Heart right ventricle (tissue), 16 donors: ENCODE measurements at places on chromosomes 13 and 19. TPM values are rescaled to one million over a fixed set of nuclear protein-coding genes. Genes with fewer than 3 reads are reported as not detected.

DNA sequence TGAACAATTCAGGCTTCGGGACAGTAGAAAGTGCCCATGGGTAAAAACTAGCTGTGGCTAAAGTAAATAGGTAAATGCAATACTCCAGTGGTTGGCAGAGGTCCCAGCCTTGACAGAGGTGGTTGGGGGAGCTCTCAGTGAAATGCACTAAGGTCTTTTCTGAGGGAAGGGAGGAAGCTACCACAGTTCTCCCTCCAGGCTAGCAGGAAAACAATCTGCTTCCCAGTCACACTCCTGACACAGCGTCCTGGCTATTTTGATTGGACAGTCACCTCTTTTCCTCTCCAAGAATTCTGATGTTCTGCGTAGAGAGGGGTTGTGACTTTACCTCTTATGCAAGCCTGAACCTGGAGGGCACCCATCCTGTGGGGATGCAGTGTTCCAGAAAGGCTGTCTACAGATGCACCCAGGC is 128.7 kb downstream of the CYSLTR2 start:
- no peak for DNase-seq

Gene ZNF211
- 9.8 TPM for total RNA-seq

DNA sequence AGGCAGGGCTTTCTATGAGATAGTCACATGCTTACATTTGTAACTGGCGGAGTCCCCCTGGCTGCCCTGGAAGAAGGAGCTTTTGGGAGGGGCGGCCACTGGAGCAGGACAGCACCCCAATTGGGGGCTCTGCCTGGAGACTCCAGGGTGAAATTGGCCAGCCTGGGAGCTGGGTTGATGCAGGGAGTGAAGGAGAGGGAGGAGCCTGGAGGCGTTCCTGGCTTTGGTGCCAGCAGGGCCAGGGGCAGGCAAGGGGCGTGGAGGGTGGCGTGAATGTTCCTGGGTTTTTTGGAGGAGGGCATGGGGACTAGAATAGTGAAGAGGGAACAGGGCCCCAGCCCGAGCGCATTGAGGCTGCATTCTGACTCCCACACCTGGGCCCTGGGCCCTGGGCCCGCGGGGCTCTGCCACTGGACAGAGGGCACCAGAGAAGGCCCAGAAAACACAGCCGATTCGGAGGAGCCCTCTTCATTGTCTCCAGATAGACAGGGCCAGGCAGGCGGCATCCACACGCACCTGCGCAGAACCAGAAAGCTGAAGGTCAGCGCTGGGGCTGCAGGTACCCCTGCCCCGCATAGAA is 29.5 kb downstream of the COMP start:
- DNase-seq = no peak

DNA sequence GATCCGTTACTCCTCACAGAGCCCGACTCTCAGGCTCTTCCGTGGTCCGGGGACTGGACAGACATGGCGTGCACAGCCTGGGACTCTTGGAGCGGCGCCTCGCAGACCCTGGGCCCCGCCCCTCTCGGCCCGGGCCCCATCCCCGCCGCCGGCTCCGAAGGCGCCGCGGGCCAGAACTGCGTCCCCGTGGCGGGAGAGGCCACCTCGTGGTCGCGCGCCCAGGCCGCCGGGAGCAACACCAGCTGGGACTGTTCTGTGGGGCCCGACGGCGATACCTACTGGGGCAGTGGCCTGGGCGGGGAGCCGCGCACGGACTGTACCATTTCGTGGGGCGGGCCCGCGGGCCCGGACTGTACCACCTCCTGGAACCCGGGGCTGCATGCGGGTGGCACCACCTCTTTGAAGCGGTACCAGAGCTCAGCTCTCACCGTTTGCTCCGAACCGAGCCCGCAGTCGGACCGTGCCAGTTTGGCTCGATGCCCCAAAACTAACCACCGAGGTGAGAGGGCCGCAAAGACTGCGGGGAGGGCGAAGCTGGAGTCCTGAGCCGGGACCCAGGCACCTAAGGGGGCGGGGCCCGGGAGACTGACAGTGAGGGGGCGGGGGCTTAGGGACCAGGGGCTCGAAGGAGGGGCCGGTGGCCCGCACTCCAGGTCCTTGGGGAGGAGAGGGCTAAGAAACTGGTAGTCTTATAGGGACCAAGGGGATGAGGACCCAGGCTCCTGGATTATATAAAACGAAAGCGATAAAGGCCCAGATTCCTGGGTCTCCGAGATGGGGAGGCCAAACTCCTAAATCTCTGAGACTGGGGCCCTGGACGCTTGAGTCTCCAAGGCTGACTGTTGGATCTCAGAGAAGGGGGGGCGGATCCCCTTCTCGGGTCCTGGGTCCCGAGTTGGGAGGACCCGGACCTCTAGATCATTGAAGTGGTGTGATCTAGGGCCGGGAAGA is 2.0 kb downstream of the ETV2 start:
- peak; percentile 78 for DNase-seq

- no peak for DNase-seq
Observed at GRCh38 chr19:46481223-46481848, 10.0 kb upstream of the PNMA8A start.

DNA sequence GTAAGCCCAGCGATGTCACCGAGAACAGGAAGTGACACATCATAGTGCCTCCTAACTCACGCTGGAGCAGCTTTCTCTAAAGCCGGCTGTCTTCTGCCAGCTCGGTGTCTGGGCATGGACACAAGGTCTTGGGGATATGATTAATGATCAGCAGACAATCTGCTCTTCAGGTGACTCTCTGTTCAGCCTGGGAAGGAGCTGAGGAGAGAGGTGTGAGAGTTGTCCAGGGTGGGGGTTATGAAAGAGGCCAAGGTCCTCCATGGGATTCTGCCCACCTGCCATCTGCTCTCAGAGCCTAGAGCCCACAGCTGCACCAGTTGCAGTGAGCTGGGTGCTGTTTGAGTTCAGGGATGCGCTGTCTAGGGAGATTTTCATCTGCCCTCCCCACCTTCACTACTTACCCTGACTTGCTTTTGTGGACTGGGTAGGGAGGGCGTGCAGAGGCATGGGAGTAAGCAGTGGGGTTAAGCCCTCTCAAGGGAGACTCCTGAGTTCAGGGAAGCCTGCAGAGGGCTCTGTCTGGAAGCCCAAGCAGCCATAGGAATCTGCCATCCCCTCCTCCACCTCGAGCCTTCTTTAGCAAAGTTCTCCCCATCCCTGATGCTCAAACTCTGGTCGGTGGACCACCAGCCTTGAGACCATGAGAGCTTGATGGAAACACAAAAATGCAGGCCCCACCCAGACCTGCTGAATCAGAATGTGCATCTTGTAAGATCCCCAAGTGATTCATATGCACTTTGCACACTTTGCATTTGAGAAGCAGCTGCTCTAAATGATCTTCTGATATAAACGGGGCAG is 539.7 kb downstream of the RFC3 start:
- no peak for DNase-seq

Gene CYP4F11
- total RNA-seq = 0.80 TPM

- no peak for DNase-seq
Observed at GRCh38 chr13:59358014-59358413, 805.7 kb downstream of the DIAPH3 start.

DNA sequence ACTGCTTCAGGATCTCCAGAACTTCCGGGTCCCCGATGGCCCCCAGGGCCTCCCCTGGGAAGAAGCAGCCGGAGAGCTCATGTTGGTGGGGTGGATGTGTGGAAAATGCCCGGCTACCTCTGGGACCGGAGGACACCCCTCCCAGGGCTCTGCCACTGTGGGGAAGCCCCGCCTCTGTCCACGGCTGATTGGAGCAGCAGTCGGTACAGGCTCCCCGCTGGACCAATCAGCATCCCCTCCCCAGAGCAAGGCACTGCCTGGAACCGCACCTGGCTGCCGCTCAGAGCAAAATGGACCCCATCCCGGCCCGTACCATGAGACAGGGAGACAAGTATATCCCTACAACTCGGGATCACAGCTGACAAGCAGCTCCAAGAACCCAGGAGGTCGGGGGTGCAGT is 6.4 kb downstream of the DOHH start:
- DNase-seq = no peak

GRCh38 chr13:63005625-63006024 is 1590.0 kb upstream of the PCDH20 start:
- no peak for DNase-seq

DNA sequence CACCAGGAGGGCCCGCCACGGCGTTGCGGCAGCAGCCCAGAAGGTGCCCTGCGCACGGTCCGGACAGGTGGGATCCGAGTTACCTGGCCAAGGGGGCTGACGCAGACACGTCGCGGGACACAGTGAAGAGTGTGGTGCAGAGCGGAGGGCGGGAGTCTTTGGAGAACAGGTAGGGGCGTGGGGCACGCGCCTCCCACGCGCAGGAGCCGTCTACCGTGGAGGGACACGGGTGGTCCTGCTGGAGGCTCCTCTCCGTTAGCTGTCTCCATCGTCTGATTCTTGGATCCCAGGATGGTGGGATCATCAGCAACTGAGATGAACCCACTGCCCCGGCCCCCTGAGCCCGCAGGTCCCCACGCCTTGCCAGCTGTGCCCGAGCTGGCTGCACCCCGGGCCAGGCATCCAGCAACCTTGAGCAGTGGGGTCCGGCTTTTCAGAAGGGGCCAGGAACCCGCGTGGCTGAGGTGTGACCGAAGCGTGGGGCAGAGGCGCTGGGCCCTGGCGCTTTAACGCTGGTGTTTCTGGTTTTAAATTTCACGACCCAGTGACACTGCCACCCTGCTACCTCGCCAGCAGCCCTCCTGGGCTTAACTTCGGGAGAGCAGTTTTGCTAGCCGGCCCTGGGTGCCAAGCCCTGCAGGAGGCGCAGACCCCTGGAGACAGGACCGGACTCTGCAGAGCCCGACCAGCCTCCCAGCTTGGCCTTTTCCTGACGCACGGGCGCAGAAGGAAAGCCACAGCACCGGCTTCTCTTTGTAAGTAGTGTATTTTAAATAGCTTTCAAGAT is 7.3 kb downstream of the FGF22 start:
- no peak for DNase-seq

GRCh38 chr13:24718192-24718965 is 38.2 kb downstream of the ATP12A start:
- DNase-seq = no peak
